DMS79 treated with DMSO at 0.1 percent for 48 hours (cell line): ENCODE measurements at places on chromosomes 1 and 21.

- DNase-seq, result no peak
These were observed 91.6 kb downstream of the GLUL start for GRCh38 chr1:182299728-182300616.

GRCh38 chr21:32173121-32173724, 105.6 kb downstream of the MIS18A start:
- no peak for DNase-seq

GRCh38 chr1:172774561-172774960, 115.7 kb downstream of the FASLG start:
- DNase-seq, result no peak

DNA sequence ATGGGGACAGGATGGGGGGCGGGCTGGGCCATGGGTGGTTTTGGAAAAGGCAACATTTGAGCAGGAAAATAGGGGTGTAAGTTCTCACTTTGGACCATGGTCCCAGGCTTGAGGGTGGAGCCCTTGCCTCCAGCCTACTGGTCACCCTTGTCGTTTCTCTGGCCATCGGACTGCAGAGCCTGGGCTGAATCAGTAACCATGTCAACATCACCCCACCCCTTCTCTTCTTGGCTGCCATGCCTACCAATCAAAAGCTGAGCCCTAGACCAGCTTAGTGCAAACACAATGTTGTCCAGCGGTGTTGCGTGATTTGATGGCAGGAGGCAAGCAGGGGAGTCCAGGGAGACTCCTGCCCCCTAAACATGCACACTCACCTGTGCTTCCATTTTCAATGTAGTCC, 231.0 kb upstream of the KAZN start:
- no peak for DNase-seq

- no peak for DNase-seq
These were observed 139.7 kb downstream of the SLC44A5 start for GRCh38 chr1:75471252-75471651.
